ENCODE measurements at places on chromosomes 2 and 18. TPM values are rescaled to one million over a fixed set of nuclear protein-coding genes. Genes with fewer than 3 reads are reported as not detected.

ABCG8 gene
- polyA plus RNA-seq, result 1.2 TPM

MOGAT1 gene
- not detected for polyA plus RNA-seq

ACTR1B gene
- polyA plus RNA-seq, result 77.3 TPM

KIF5C gene
- 197 TPM for polyA plus RNA-seq

NAT8 gene
- 1.00 TPM for polyA plus RNA-seq
